ENCODE measurements at places on chromosomes 12 and 14. TPM values are rescaled to one million over a fixed set of nuclear protein-coding genes. Genes with fewer than 3 reads are reported as not detected.

DNA sequence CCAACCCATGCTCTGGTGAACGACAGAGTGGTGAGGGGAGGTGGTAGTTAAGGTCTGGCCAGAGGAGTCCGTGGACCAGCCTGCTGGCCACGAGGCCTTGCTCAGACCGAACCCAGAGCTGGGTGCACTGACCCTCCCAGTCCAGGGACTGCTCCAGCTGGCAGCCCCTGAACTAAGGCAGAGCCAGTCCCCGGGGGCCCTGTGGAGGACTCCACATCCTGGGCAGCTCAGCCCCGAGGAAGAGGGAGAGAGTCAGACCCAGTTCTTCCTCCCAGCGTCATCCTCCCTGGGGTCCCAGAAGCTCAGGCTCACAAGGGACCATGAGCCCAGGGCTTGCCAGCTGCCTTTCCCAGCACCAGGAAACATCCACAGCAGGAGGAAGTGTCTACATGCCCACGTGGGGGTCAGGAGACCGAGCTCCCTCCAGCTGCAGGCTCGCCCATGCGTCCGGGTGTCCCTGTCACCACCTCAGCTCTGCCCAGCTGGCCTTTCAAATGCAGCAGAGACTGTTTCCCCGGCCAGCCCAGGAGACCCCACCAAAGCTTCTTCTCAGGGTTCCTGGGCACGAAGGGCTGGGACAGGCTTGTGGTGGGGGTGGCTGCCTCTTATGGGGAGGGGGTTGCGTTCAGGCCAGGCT is 194.4 kb downstream of the KIF26A start:
- DNase-seq = no peak

GRCh38 chr12:13661005-13661887 is 320.2 kb downstream of the GRIN2B start:
- no peak for DNase-seq

GRCh38 chr14:103548463-103549351 is 13.8 kb downstream of the BAG5 start:
- no peak for DNase-seq

DNA sequence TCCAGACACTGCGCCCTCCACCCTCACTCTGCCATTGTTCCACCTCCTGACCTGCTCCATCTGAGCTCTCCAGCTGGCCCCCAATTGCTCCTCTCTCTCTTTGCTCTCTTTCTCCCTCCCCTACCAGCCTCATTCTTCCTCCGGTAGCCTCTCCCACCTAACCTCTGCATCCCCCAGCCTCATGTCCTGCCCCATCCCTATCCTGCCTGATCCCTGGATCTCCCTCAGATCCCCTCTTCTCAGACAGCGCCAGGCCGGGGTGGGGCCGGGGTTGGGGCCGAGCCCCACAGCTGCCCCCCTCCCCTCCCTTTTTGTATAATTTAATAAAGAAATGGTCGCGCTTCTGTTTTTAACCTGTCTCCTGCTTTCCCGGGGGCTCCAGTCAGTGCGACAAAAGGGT is 1.7 kb upstream of the LAG3 start:
- no peak for DNase-seq

- DNase-seq = peak; percentile 23
These were observed 60.9 kb downstream of the ELK3 start for GRCh38 chr12:96255077-96255476.

DNA sequence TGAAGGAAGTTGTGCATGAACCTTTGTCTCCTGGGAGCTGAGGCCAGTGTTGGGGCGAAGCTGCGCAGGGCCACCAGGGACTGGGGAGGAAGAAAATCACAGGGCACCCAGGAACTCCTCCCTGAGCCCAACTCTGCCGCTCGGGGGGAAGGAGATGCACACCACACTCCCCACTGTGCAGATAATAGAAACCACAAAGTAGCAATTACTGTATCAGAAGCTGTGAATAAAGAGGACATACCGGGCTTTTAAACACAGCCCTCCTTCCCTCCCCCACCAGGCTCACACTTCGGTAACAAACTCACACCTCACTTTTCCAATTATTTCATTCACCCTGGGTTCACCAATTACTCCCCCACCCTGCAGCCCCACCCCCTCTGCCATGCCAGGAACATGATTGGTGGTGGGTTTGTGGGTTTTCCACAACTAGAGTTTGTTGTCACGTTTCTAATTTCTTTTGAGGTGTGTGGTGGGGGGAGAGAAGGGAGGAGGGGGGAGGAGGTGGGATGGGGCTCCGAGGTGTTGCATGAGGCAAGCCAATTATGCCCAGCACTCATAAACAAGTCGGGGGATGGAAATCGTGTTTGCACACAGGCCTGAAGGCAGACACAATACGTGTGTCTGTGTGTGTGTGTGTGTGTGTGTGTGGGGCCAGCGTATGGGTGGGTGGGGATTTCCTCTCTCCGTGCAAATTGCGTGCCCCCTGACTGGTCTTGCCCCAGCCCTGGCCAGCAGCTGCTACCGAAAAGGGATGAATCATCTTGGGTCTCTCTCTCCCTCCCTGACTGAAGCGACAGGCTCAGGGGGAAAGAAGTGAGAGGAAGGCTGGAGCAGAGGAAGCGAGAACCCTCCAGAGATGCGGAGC is 103.3 kb downstream of the RBM19 start:
- DNase-seq = no peak

DNA sequence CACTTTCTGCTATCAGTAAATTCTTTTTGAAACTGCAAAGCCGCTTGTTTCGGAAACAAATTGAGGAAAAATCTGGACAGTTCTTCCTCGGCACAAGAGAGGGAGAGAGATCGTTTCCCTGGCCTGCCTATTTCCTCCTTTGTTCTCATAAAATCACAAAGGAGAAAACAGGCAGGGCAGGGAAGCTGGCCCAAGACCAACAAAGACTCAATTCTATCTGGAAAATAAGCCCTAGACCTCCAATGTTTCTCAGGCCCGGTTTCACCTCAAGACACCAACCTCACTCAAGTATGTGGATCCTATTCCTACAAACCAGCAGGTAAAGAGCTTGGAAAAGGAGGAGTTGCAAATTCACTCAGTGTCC is 19.5 kb downstream of the DICER1 start:
- DNase-seq = no peak

DNA sequence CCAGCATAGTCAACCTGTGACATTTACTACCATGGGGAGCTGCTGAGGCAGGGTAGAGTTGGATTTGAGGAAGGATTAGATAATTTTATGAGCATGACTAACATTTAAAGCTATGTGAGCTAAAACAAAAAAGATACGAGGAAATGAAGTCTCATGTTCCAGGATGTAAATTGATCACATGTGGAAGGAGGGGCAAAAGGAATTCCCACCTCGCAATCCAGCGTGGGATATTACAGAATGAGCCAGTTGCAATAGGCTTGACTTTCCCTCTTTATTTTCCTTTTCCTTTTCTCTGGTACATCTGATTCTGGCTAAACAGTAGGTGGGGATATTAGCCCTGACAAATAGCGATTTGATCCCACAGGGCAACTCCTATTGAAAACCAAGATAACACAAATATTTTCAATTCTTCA is 214.9 kb upstream of the HMGA2 start:
- no peak for DNase-seq

DNA sequence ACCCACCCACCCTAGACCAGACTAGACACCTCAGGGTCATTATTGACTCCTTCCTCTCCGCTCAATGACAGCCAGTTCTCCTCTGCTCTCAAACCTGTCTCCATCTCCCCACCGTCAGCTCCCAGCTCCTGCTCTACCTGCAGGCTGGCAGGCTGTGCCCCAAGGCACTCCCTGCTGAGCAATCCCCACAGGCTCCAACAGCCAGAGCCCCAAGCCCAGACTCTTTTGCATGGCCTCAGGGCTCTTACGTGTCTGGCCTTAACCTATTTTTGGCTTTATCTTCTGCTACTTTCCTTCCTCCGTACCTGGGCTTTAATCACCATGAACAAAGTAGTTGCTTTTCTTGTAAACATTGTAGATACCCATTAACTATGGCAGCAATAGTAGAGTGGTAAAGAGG is 162.9 kb upstream of the PRMT8 start:
- no peak for DNase-seq

DNA sequence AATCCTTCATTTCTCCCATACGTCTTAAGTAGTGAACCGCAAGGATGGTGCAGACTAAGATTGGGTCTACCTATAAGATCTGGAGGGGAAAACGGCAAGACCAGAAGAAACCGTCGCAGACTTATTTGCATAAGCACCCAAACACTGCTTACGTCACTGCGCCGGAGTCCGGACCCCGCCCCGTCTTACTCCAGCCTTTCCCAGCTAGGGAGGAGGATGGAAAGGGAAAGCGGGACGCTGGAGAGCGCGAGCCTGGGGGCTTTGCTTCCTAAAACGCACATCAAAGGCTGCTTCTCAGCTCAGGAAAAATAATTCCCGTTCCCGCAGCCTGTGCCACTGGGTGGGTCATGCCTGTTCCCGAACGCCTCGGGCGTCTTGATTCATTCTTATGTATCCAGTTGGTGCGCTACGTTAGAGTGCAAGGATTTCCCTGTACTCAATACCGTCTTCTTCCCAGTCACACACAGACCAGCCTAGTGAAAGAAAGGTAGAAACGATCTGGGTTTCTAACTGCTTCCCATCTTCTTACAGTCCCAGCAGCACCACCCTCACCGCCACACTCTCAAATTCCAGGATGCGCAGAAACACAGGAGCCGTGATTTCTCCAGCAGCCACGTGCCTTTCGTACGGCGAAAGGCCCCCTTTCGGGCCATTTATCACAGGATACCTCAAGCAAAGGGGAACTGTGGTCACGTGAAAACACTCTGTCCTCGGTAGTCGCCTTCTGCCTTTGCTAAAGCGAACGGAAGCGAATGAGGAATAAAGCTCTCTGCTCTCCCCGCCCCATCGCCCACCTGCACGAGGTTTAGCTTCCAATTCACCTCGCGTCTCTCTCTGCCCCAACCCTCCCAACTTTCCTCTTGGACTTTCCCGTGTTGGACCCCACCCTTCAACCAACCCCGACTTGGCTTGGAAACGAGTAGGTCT is 1.1 kb downstream of the SLC6A15 start:
- DNase-seq = peak; percentile 2

Gene LIN52
- polyA plus RNA-seq = 7.2 TPM

Gene C1R
- not detected for polyA plus RNA-seq

Gene GPR65
- polyA plus RNA-seq = 33.3 TPM

Gene ZFHX2
- not detected for polyA plus RNA-seq

Gene FGF6
- not detected for polyA plus RNA-seq

Gene WDR20
- polyA plus RNA-seq = 9.0 TPM

Gene YAF2
- polyA plus RNA-seq = 6.2 TPM
